ENCODE measurements at places on chromosomes 1 and 21.

- no peak for DNase-seq
These were observed 28.9 kb upstream of the CD5L start for GRCh38 chr1:157870490-157870889.

DNA sequence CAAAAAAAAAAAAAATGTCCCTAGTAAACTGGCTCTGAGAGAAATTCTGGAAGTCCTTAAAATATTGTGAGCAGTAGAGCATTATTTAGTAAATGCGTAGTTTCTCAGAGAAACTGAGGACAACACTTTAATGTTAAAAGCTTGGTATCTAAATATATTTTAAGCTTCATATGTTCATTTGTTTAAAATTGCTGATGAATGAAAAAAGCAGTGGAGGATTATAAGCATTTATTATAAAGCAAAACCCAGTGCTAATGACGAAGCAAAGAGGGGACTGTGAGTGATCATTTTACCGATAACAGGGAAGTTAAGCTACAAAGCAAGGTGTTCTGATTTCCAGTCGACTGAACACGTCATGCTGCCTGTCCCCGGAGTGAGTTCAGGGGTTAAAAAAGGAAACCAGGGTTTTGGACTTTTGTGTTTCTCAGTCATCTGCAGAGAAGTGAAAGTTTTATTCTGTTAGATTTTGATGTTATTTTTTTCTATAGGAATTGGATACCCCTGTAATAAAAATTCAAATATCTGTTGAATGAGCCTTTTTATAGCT, 64.5 kb upstream of the SCCPDH start:
- no peak for DNase-seq

GRCh38 chr1:30744060-30744756, 13.4 kb downstream of the LAPTM5 start:
- DNase-seq: no peak

- no peak for DNase-seq
These were observed 17.1 kb downstream of the ZBTB17 start for GRCh38 chr1:15958793-15959192.

DNA sequence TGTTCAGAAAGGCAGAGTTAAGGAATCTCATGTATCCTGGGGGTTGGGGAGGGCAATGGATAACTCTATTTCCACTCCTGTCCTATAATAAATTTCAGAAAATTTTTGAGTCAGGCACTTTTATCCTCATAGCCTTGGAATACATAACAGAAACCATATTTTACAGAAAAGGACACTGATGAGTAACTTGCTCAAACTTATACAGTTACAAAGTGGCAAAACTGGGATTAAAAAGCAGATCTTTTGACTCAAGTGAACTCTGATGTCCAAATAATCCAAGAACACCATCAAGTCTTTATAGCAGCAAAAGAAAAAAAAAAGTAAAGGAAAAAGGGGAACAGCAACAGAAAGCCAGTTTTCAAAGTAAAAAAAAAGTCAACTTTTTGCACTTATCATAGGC, 36.9 kb downstream of the PHC2 start:
- DNase-seq: no peak

DNA sequence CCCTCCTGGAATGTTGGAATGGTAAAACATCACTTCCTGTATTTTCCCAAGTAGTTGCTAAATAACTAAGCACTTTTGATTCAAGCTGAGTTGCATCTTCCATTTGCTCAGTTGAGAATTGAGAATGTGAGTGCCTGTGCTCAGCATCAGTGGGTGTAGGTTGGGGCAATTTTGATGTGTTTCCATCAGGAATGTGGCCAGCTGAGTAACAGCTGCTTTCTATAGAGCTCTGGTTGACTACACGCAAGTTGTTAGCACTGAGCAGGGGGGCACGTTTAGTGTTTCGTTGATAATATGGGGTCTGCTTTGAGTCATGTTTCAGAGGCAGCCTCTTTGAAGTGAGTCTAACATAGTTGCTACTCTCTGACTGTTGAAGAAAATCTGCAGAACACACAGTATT, 41.5 kb downstream of the LRRC53 start:
- DNase-seq: no peak

DNA sequence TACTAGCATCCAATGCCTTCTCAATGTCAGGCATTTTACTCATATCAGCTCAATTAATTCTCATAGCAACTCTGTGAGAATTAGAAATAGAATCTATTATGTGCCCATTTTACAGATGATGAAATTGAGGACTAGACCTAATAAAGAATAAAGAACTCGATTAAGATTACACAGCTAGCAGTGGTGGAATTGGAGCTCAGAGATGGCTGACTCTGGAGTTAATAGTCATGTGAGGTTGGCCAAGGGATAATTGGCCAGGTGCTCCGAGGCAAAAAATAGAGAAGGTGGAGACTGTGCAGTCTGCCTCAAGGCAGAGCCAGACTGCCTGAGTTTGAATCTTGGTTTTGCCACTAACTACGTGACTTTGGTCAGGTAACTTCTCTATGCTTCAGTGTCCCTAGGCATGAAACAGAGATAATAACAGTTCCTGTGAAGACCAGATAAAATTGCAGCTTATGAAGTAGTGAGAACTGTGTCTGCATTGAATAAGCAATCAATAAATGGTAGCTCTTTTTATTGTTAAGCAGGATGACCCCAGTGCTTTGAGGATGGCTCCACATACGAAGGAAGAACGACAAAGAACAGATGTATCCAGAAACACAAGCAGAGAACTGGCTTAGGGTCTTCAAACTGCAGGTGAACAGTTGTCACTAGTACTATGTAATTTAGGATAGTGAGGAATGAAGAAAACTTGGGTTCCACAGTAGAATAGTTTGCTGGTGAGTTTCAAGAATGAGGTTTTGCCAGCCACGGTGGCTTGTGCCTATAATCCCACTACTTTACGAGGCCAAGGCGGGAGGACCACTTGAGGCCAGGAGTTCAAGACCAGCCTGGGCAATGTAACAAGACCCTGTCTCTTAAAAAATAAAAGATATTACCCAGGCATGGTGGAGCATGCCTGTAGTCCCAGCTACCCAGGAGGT, 6.9 kb upstream of the CCSAP start:
- no peak for DNase-seq

- no peak for DNase-seq
These were observed 214.6 kb downstream of the DUSP10 start for GRCh38 chr1:221527302-221527701.

DNA sequence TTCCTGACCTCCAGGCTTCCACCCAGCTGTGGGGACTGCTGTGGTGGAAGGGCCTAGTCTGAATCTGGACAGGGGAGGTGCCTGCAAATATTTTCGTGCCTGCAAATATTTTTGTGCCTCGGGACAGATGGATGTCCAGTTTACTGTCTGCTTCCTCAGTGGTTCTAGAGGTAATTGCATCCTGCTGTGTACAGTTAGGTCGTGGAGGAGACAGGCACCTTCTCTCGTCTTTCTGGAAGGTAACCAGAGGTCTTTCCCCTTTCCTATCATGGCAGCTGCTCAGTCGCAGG, 53.8 kb upstream of the TINAGL1 start:
- DNase-seq: no peak

DNA sequence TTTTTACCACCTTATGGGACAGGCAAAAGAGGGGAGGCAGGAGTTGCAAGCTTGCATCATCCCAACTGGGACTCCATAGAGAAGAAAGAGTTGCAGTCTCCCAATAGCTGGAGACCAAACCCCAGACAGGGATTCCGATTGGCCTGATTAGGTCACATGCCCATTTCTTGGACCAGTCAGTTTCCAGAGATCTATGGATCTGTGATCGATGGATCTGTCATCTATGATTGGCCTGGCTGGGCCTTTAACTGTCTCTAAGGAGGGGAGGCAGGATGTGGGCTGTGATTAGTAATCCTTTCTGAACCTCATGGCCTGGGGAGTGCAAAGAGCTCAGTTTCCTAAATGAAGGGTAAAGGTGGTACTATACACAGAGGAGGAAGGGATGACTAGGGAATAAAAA, 252.1 kb downstream of the MATN1 start:
- DNase-seq: no peak

GRCh38 chr1:245365095-245366020, 210.6 kb downstream of the KIF26B start:
- no peak for DNase-seq

- DNase-seq: no peak
These were observed 32.4 kb upstream of the BSDC1 start for GRCh38 chr1:32426489-32427255.

GRCh38 chr1:31482482-31483011, 69.5 kb downstream of the SERINC2 start:
- no peak for DNase-seq

DNA sequence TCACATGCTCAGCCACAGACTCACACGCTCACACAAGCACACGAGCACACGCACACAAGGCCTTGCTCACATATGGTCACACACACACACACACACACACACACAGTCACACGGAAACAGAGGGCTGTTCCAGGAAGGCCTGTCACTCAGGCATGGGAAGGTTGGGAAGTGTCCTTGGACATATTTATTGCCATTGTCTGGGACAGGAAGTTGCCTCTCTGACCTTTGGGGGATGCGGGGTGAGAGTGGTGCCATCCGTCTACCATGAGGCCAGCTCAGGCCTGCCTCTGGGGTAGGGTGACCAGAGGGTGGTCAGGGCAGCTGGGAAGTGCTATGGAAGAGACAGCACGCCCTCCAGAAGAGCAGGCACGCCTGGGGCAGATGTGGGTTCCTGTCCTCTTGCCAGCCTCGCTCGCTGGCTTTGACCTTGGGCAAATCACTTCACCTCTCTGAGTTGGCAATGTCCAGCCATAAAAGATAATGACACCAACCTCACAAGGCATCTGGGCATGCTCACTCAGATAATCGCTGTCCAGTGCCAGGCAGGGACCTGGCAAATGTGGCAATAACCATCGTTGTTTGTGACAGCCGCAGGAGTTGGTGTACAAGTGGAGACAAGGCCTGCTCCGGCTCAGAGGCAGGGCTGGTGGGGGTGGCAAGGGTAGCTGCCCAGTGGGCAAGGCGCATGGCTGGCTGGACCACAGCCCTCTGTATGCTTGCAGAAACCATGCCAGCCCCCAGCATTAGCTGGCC, 8.0 kb upstream of the GUCA2A start:
- no peak for DNase-seq

- peak; percentile 88 for DNase-seq
These were observed at the start of gene COP1 for GRCh38 chr1:176206961-176207902. TSS of gene COP1 (minus strand) at chr1:176207286. CDS start at chr1:176206978, 308 bp downstream.

DNA sequence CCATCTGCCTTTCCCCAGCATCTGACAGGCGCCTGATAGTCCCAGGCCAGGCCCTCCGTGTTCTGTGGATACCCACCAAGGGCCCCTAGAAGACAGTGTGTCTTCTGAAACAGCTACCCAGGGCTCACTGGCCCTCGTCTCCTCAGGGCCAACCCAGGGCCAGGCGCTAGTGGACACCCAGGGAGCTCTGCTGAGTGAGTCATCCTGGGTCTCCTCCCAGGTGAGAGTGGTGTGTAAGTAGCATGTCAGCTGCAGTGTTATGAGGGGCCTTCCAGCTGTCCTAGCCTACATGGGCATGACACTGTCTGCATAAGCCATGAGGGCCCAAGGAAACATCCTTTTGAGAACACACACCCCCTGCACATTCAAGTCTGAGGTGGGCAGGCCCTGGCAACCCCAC, 36.7 kb downstream of the CHD5 start:
- no peak for DNase-seq

- no peak for DNase-seq
These were observed 107.3 kb upstream of the POU3F1 start for GRCh38 chr1:38153778-38154470.

DNA sequence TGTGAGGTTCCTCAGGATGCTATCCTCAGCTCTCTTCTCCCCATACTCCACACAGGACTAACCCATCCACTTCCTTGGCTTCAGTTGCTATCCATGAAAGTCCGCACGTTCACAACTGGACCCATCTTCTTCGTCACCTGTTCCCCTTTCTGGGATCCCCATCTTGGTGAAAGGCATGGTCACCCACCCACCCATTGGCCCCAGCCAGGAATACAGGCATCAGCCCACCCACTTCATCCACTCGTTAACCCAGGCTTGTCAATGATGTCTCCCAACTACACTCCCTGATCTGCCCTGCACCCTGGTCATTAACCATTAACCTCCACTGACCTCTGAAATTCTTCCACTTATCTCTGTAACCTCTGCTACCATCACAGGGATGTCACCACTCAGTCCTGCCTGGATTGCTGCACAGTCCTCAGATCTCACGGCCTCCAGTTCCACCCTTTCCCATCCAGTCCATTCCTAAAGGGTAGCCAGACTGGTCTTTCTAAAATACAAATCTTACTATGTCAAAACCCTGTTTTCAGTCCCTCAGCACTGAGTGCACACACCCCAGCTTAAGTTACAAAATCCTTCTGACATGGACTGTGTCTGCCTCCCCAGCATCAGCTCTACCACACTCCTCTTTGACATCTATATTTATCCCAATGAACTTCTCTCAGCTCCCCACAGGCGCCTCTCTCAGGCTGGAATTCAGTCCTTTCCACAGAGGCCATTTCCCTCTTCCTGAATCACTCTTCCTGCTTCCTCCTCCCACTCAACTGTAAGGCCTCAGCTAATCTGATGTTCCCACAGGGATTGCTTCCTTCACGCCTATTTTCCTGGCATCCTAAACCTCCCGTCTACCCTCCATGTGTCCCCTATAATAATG, 10.4 kb downstream of the PGLYRP4 start:
- DNase-seq: no peak

DNA sequence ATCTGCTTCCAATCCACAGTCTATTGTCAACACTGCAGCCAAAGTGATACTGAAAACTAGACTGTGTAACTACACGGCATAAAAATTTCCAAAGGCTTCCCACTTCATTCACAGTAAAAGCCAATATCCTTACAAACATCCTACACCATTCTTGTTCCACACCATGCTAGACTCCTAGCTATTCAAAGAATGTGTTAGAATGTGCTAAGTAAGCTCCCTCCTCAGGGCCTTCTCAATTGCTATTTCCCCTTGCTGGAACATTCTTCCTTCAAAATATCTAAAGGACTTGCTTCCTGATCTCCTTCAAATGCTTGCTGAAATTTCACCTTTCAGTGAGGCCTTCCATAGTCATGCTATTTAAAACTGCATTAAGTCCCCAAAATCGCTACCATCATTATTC, 228.1 kb downstream of the AKT3 start:
- no peak for DNase-seq

DNA sequence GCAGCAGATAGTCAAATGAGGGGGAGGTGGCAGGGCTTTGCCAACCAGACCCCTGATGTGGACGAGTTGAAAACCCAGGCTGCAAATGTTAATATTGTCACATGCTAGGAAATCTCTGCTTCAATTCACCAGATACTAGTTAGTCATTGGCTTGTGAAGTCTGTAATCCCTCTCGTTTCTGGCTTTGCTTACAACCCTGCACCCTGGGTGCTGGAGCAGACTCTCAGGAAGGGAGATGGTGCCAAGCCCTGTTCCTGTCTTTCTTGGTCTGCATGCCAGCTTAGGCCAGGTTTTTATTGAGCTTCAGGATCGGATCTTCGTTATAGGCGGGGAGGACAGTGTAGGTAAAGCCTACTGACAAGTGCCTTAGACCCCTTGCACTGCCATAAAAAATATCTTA, 53.3 kb downstream of the MDM4 start:
- DNase-seq: no peak

DNA sequence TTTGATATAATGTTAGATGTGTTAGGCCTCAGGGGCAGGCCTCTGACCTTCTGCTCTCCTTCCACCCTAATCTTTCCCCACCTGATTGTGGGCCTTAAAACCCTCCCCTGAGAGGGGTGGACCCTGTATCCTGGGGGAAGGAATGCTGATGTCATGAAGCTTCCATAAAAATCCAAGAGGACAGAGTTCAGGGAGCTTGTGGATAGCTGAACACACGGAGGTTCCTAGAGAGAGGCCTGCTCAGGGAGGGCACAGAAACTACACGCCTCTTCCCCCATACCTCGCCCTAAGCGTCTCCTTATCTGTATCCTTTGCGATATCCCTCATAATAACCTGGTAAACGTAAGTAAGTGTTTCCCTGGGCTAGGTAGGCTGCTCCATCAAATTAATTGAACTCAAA, 4.3 kb downstream of the MFN2 start:
- no peak for DNase-seq
